Chondrocyte (in vitro differentiated cells): ENCODE measurements at places on chromosomes 11 and 22. TPM values are rescaled to one million over a fixed set of nuclear protein-coding genes. Genes with fewer than 3 reads are reported as not detected.

- H3K4me1 ChIP-seq, result peaks cover 4% of the 10 kb centered on the region
- H3K27ac ChIP-seq, result no peak overlapping the region
- peaks cover 31% of the 10 kb centered on the region for H3K36me3 ChIP-seq
Observed at GRCh38 chr11:73359930-73360742, 16.1 kb upstream of the RELT start.

DNA sequence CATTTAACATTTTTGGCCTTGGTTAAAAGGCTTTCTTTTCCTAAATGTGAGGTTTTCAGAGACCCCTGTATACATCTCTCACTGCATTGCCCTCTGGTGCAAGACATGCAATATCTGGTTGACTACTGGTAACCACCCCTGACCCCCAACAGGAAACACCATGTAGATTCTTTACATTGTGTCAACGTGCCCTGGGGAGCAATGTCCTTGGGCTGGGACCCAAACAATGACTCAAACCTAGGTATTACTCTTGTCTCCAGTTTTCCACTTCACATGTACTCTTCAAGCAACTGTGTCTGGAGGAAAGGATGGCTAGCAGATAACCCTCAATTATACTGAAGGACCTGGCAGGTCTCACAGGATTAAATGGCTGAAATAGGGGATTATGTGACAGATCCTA, 1.1 kb upstream of the GPR83 start:
- peaks cover 1% of the 10 kb centered on the region for H3K36me3 ChIP-seq
- no peak overlapping the region for H3K27ac ChIP-seq
- DNase-seq, result no peak
- H3K4me1 ChIP-seq, result peaks cover 13% of the 10 kb centered on the region
- H3K4me3 ChIP-seq, result no peak overlapping the region

- no peak overlapping the region for H3K27ac ChIP-seq
- no peaks in the 10 kb centered on the region for H3K36me3 ChIP-seq
- no peak overlapping the region for H3K4me3 ChIP-seq
- peaks cover 6% of the 10 kb centered on the region for H3K4me1 ChIP-seq
- DNase-seq, result no peak
Observed at GRCh38 chr11:75461151-75461550, 28.1 kb upstream of the KLHL35 start.

DNA sequence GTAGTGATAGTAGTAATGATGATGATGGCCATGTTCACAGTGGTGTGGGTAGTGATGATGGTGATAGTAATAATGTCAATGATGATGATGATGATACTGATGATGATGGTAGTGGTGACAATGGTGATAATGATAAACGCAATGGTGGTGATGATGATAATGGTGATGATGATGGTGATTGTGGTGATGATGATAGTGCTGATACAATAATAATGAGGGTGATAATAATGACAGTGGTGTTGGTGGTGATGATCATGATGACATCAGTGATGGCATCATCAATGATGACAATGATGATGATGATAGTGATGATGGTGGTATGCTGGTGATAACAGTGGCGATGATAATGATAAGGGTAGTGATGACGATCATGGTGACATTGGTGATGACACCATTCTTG, 92.3 kb downstream of the MPPED1 start:
- no peak overlapping the region for H3K4me3 ChIP-seq
- peaks cover 2% of the 10 kb centered on the region for H3K27me3 ChIP-seq
- no peaks in the 10 kb centered on the region for H3K36me3 ChIP-seq
- no peak for DNase-seq
- no peaks in the 10 kb centered on the region for H3K4me1 ChIP-seq
- no peak overlapping the region for H3K27ac ChIP-seq

DNA sequence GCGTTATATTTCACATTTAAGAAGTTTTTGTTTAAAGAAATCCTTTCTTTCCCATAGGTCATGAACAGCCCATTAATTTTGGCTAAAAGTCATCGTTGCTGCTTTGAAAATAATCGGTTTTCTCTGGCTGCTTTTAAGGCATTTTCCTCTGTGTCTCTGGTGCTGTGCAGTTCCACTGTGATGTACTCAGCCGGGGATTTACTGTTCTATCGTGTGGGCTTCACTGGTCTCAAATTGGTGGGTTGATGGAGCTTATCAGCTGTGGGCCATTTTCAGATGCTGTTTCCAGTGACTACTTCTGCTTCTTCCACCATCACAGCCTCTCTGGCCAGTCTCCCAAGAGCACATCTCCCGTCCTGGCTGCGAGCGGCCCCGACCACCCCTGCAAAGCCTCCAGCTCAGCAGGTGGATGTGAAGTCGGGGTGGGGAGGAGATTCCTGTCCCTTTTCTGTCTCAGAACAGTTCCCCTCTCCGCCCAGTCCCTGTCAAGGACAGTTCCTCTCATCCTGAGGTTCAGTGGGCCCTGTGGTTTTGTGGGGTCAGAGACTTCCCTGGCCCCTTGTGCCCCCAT, 20.3 kb downstream of the IFITM10 start:
- no peaks in the 10 kb centered on the region for H3K36me3 ChIP-seq
- H3K4me3 ChIP-seq, result no peak overlapping the region
- DNase-seq, result no peak
- H3K27ac ChIP-seq, result no peak overlapping the region
- peaks cover 39% of the 10 kb centered on the region for H3K27me3 ChIP-seq

DNA sequence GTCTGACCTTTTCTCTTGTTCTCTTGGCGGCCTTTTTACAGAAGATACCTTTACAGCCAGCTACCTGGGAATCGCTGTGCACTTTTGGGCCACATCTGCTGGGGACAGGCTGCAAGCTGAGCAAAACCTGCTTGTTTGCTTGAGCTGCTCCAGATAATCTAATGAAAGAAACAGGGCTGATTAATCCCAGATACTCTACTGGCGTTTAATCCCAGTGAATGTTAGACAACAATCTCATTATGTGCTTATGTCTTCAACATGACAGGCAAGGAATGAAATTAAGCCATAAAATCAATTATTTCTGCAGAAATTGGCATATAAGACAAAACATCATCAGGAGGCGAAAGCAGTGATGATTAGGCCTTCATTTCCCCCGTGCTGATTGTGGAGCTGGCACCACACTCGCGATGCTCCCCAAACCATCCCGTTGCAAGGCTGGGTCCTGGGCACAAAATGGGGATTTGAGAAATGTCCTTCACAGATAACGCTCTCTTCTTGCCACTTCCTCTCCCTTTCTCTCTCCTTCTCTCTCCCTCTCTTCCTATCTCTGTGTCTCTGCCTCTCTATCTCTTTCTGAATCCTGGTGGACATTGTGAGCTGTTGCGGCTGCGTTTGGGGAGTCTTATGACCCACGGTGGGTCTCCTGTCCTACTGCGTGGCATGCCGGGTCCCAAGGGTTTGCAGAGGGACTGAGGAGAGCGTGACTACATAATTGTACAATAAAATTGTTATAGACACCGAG, 1053.8 kb downstream of the TBC1D22A start:
- DNase-seq, result no peak
- peaks cover 2% of the 10 kb centered on the region for H3K36me3 ChIP-seq
- H3K27me3 ChIP-seq, result peaks cover 12% of the 10 kb centered on the region
- no peaks in the 10 kb centered on the region for H3K4me1 ChIP-seq

GRCh38 chr11:95095858-95096587, 6.4 kb downstream of the ENDOD1 start:
- peak overlapping the region; percentile 90 for H3K27ac ChIP-seq
- no peaks in the 10 kb centered on the region for H3K27me3 ChIP-seq
- peaks cover 66% of the 10 kb centered on the region for H3K4me1 ChIP-seq
- peak overlapping the region; percentile 46 for H3K4me3 ChIP-seq

DNA sequence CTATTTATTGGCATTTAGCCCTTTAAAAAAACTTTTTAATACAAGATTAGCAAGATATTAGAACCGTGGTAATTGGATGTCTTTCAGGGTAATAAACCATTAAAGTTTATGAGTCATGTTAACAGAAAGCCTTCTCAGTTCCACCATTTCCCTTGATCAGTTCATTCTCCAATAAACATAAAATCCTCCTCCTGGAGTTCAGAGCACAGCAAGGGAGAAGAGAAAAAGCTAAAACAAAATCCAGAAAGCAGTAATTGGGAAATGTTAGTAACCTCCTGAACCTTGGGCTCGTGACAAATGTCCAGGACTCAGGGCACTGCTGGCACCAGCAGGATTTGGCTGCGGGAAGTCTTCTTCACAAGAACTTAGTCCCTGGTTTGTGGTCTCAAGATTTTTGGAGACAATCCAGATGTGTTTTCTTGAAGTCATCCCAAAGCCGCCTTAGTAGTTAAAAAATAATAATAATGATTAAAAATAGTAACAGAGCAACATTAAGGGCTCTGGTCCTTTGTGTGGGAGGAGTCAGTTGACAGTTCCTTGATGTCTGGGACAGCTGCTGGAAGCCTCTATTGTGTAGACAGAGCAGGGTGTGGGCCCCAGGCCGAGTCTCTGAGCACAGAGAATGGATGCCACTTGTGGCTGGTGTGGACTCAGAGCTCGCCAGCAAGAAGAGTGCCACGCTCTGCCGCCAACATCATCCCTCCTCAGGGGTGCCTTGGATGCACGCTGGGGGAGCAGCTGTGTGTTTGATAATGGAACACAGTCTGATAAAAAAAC, 43.4 kb upstream of the PITPNB start:
- DNase-seq, result no peak
- no peaks in the 10 kb centered on the region for H3K27me3 ChIP-seq
- no peak overlapping the region for H3K27ac ChIP-seq
- no peak overlapping the region for H3K4me3 ChIP-seq
- H3K4me1 ChIP-seq, result peaks cover 20% of the 10 kb centered on the region
- peaks cover 2% of the 10 kb centered on the region for H3K36me3 ChIP-seq

DNA sequence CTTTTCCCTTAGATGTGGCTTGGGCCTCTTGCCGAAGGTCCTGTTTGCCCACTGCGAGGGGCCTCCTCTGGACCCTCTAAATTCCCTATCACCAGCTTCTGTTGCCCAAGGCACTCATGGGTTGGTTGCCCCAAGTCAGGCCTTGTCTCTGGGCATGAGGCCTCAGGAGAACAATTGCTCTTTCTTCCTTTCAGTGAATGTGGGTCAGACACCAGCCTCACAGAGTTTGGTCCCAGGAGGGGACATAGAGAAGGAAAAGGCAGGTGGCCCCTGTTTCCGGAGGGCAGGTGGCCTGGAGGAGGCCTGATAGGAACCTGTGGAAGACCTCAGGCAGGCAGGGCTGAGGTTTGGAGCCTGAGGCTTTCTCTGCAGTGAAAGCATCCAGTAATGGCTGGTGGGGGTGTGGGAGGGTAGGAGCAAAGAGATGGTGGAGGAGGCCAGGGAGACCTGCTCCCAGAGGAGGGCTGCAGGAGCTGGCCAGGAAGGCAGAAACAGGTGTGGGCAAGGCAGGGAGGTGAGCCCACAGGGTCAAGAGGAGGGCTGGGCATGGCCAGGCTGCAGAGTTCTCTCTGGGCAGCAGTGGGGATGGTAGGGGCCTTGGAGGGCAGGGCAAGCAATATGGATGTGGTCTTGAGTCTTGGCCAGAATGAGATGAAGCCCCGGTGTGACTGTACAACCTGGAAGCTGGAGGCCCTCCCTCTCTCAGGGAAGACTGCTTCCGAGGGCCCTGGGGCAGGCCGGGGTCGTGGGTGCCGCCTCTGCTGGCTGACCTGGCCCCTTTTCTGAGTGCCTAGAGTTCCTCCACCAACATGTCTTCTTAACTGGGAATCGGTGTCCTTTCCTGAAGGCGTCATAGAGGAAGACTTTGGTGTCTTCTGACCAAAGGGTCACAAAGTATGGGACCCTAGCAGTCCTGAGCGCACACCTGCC, 28.0 kb upstream of the LMO1 start:
- DNase-seq, result no peak
- no peaks in the 10 kb centered on the region for H3K4me1 ChIP-seq
- peaks cover 4% of the 10 kb centered on the region for H3K27me3 ChIP-seq
- H3K4me3 ChIP-seq, result no peak overlapping the region
- no peaks in the 10 kb centered on the region for H3K36me3 ChIP-seq

- H3K27me3 ChIP-seq, result no peaks in the 10 kb centered on the region
- peak overlapping the region; percentile 58 for H3K4me3 ChIP-seq
- no peak for DNase-seq
- peak overlapping the region; percentile 85 for H3K27ac ChIP-seq
Observed at GRCh38 chr11:114180301-114181055, 115.7 kb upstream of the NNMT start.

GRCh38 chr22:50473088-50473487, 1.7 kb downstream of the SBF1 start:
- peak overlapping the region; percentile 98 for H3K27ac ChIP-seq
- H3K36me3 ChIP-seq, result no peaks in the 10 kb centered on the region
- H3K4me3 ChIP-seq, result peak overlapping the region; percentile 97
- no peak for DNase-seq

DNA sequence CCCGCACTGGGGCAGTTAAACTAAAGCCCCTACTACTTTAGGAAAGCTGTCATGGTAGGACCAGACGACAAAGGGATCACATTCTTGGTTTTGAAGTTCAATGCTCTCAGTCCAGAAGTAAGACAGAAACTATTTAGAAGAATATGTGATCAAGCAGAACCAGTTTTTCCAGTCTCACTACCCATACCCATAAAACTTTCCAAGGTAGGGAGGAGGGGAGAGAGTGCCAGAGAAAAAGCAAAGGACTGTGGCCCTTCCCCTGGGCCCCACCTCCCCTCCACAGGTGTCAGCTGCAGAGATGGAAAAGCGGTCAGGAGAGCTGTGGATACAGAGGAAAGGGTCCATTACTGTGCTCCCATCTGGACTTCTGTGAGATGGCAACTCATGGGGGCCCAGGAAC, 587.1 kb downstream of the SOX6 start:
- H3K27me3 ChIP-seq, result no peaks in the 10 kb centered on the region
- no peak overlapping the region for H3K4me3 ChIP-seq
- DNase-seq, result no peak

DNA sequence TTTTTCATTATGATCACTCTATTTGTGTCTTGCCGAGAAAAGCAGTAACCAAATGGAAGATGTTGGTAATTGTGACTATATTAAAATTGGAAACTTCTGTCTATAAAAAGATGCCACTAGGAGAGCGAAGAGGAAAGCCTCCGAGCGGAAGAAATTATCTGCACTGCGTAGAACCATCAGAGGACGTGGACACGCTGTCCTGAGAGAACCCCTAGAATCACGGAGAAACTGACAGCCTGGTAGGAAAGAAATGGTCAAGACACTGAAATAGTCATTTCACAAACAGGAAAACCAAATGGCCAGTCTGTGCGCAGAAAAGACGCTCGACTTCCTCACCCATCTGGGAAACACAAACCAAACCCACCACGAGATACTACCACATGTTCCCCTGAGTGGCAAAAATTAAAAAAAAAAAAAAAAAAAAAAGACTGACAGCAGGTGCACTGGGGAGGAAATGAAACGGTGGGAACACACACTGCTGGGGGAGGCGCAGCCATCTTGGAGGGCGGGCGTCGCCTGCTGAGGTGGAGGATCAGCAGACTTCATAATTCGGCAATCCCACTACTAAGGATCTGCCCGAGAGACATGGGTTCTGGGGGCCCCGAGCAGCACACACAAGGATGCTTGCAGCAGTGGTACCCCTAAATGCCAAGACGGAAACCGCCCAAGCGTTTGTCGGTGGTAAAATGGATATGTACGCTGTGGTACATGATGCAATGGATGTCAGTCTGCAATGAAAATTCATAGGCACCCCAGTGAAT, 21.3 kb downstream of the IFITM10 start:
- DNase-seq, result no peak
- H3K4me1 ChIP-seq, result peaks cover 15% of the 10 kb centered on the region
- H3K27ac ChIP-seq, result no peak overlapping the region
- H3K4me3 ChIP-seq, result no peak overlapping the region

SHANK3 gene
- total RNA-seq, result 3.9 to 7.5 TPM (median 7.0 TPM) in 3 replicates

SCN2B gene
- 0.12 to 0.24 TPM (median 0.13 TPM) in 3 replicates for total RNA-seq

KRTAP5-1 gene
- not detected in 3 replicates for total RNA-seq

CCDC188 gene
- total RNA-seq, result 0.36 to 5.4 TPM (median 5.3 TPM) in 3 replicates

SGSM1 gene
- total RNA-seq, result 0.05 TPM in 1 of 3 replicates, not detected in the others

CSF2RB gene
- total RNA-seq, result 0.05 to 0.19 TPM (median 0.08 TPM) in 3 replicates

OR51E2 gene
- total RNA-seq, result 0.97 to 3.2 TPM (median 3.1 TPM) in 3 replicates

KIAA0930 gene
- 103 to 109 TPM (median 109 TPM) in 3 replicates for total RNA-seq

HTR3A gene
- total RNA-seq, result not detected in 3 replicates

RAB30 gene
- 52.6 to 55.2 TPM (median 54.0 TPM) in 3 replicates for total RNA-seq
